ENCODE measurements at places on chromosomes 16 and 17.
A peak's percentile ranks its signal among the peaks of the same experiment; 100 is the strongest.

GRCh38 chr17:48642843-48643696 is 16.9 kb upstream of the HOXB9 start:
- no peak for DNase-seq

DNA sequence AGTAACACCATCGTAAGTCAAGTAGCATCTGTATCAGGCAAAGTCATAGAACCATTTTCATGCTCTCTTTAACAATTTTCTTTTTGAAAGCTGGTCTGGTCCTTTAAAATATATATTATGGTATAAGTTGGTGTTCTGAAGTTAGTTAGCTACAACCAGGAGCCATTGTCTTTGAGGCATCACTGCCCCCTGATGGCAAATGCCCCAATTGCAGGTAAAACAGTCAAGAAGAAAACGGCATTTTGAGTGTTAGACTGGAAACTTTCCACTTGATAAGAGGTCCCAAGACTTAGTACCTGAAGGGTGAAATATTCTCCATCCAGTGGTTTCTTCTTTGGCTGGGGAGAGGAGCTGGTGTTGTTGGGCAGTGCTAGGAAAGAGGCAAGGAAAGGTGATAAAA is 14.1 kb downstream of the TP53 start:
- DNase-seq, result no peak

DNA sequence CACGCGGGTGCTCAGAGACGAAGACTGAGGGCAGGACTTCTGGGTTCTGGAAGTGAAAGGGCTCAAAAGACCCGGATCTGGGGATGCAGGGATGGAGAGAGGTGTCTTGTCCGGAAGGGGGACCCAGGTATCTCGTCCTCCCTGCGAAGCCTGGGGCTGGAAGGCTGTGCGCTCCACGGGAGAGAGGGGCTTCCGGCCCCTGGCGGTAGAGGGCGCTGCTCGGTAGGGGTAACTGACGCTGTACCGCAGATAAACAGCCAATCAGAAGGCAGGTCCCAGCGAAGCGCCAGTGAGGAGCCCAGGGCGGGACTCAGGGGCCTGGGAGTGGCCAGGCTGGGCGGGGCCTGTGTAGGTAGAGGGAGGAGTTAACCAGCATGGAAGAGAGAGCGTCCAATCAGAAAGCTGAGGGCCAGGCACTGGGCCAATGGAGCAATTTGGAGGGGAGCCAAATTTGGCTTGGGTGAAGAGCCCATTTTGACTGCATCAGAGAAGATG is 804 bp downstream of the TGFB1I1 start:
- DNase-seq, result peak; percentile 69

GRCh38 chr16:46982335-46982734 is 8.9 kb upstream of the DNAJA2 start:
- no peak for DNase-seq

DNA sequence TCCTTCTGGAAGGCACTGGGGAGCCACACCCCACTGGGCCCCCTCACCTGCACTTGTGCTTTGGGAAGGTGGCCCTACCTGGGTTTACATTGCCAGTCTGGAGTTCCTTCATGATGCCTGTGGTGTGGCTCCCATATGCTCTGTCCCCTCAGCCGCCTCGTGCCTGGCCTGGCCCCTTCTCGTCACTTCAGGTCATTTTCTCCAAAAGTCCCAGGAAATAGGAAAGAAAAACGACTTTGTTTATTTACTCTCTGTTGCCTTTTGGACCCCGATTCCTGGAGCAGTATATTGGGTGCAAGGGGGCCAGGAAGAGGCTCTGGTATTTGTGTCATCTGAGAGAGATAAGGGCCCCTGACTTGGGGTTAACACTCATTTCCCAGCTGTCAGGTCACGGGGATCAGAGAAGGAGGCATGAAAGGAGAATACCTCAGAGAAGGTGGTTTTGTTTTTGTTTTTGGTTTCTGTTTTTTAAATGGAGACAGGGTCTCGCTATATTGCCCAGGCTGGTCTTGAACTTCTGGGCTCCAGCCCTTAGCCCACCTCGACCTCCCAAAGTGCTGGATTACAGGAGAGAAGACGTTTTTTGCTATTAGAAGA is 4.7 kb downstream of the SOCS3 start:
- DNase-seq, result no peak

DNA sequence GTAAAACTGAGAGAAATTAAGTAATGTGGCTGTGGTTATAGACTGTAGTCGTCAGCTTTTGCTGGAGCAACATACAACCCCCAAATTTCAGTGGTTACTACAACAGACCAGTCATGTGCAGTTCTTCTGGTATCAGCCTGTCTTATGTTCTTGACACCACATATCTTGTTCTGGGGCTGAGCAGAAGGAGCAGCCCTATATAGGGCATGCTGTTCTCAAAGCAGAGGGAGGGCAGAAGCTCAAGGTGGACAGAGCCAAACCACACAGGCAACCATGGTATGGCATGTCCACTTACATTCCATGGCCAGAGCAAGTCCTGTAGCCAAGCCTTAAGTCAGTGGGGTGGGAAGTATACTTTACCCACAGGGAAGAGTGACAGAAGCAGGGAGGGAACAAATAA is 7.7 kb downstream of the PRKAR1A start:
- DNase-seq, result no peak

DNA sequence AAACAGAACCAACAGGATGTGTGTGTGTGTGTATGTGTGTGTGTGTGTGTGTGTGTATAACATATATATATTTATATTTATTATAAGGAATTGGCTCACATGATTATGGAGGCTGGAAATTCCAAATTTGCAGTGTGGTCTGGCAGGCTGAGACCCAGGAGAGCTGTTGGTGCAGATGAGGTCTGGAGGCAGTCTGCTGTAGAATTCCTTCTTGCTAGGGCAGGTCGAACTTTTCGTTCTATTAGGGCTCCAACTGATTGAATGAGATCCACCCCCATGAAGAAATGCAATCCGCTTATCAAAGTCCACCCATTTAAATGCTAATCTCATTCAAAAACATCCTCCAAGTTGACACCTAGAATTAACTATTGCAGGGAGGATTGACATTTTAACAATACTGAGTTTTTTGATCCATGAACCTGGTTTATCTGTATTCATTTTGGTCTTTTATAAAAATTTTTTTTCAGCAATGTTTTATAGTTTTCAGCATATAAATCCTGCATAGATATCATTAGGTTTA is 85.0 kb downstream of the CYLD start:
- DNase-seq, result no peak
